ENCODE measurements at places on chromosomes 5 and 9.

- peak; percentile 95 for DNase-seq
These were observed 185.2 kb downstream of the DCP2 start for GRCh38 chr5:113161806-113162205.

DNA sequence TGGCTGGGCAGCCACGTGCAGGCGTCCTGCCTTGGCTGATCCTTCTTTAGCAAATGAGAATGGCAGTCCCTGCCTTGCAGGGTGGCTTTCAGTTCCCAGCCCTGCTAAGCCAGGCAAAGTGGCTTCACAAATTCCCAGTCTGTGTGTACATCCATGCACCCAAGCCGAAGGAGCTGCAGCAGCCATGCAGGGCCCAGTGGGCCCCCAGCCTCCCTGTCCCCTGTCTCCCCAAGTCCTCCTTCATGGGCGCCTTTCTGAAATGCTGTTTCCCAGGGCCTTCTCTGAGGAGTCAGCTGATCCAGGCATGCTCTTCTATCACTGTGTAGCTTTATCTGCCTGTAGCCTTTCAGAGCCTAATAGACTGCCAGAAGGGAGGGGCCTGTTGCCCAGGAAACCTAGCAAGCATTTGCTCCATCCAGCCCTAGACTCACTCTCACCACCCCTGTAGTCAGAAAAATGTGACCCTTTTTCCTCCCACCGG, 47.4 kb upstream of the SHC3 start:
- no peak for DNase-seq

DNA sequence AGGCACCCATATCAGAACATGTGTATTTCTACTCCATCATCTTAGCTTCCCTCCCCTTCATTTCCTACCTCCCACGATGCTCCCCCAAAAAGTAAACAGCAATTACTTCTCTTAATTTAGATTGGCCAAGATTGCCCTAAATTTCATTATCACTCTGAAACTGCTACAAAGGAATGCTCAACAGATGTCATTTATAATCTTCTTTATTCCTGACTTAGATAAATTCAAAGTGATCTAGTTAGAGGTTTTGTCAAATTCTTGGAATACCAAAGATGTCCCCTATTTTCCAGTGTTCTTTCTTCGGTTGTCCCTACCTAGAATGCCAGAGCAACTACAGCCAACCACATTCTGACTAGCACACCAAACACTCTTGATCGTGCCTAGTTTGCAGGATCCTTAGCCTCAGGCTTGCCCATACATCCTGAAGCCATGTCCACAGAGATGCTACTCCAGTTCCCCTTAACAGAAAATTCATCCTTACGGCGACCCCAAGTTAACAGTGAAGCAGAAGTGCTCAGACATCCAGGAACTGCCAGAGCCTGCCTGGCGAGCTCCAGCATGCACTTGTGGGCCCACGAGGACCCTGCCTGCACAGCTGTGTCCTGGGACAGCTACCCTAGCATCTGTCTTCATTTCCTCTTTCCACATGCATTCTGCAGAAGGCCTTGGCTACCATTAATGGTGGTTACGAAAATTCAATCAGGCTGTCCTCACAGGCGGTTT, 31.6 kb downstream of the DAP start:
- no peak for DNase-seq

- DNase-seq = peak; percentile 59
These were observed 735 bp downstream of the ECPAS start for GRCh38 chr9:111483439-111483857.

DNA sequence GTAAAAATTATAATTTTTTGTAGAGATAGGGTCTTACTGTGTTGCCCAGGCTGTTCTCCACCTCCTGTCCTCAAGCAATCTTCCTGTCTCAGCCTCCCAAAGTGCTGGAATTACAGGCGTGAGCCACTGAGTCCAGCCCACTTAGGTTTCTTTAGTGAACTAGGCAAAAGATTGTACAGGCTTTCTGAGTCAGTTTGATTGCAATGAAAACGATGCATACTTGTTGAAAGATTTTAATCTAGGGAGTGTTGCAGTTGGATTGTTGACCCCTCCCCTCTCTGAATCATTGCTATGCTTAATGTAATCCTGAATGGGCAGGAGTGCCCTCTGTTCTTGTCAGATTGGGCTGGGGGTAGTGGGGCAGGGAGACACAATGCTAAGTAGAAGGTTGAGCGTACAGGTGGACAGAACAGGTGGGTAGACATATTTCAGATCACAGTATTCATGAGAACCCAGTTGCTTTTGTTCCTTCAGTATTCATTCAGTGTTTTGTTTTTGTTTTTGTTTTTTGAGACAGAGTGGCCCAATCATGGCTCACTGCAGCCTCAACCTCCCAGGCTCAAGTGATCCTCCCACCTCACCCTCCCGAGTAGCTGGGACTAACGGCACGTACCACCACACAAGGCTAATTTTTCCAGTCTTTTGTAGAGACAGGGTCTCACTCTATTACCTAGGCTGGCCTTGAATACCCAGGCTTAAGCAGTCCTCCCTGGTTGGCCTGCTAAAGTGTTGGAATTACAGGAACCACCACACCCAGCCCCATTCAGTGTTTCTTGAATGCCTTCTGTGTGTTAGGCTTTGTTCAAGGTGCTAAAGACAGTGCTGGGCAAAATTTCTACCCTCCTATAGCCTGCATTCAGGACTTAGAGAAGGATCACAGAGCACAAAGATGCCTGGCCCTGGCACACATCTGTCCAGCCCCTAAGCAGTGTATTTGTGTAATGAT, 70.1 kb downstream of the KIAA1958 start:
- peak; percentile 74 for DNase-seq

DNA sequence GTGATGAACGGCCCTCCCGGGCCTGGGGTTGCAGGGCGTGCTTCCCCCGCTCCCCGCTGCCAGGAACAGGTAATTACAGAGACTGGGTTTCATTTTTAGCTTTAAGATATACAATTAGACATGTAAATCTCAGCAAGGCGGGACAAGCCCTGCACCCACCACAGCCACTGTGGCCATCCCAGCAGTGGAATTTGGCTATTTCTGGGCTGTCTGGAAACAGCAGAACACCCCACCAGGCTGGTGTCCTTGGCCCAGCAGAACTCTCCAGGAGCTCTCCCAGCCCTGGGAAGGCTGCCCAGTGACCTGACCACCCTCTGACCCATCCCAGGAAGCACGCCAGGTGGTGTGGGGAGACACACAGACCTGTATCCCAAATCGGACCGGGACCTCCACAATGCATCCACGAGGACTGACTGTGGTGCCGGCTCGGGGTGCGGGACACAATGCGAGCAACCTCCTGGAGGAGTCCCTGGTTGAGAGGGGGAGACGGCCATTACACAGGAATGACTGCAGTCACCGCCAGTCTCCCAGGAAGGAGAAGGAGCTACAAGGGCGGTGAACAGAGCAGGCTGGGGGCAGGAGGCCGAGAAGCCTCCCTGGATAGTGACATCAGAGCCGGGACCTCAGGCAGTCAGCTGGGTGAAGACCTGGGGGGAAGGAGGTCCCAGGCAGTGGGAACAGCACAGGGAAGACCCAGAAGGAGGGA, 17.3 kb downstream of the EEIG1 start:
- no peak for DNase-seq

DNA sequence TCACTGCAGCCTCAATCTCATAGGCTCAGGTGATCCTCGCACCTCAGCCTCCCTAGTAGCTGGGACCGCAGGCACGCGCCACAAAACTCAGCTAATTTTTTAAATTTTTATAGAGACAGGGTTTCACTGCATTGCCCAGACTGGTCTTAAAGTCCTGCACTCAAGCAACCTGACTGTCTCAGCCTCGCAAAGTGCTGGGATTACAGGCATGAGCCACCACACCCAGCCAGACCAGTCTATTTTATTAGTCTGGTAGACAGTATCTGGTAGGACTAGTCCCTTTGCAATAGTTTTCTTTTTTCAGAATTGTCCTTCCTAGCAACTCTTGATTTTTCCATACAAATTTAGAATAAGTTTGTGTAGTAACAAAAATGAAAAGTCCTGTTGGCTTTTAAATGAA, 14.1 kb upstream of the GPR150 start:
- no peak for DNase-seq

DNA sequence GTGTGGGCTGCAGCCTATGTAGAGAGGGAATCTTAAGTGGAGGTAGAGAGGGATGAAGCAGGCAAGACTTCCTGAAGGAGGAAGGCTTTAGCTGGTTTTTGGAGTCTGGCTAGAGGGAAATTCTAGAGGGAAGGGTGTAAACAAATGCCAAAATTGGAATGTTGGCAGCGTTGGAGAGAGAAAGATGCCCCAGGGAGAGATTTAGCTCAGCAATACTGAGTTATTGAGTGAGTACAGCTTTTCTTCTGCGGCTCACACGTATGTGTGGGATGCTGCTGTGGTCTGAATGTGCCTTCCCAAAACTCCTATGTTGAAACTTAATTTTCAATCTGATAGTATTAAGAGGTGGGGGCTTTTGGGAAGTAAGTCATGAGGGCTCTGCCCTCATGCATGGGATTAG, 24.5 kb upstream of the GLRA1 start:
- DNase-seq = no peak

Data from epithelial cell of esophagus (primary cell).